ENCODE measurements at places on chromosomes 4 and X. TPM values are rescaled to one million over a fixed set of nuclear protein-coding genes. Genes with fewer than 3 reads are reported as not detected.

DNA sequence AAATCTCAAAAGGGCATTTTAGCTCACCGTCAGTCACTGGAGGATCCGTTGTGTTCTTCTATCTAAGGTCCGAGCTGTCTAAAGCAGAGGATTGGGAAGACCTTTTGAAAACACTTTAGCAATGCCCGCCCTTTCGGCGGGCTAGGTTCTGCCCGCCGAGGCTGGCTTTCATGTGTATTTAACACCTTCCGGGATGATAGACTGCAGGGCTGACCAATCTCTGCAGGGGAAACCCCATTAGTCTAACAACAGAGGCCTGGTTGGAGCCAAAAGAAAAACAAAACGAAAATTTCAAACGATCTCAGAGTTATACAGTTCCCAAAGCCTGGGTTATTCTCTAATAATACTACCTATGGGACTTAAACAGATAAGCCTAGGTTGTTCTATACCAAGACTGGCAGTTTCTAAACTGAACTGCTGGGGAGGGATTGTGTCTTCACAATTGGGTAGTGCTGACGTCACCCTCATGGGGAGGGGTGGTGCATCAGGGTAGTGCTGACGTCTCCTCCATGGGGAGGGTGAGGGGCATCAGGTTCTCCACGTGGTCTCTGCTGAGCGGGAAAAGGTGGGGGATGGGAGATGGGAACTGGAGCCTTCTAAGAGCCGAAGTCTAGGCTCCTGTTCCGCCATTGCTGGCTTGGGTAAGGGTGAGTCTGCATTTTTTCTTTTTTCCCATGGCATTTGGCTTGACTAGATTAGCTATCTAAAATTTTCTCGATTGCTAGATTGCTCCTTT, 14.8 kb upstream of the CUL4B start:
- DNase-seq: no peak

DNA sequence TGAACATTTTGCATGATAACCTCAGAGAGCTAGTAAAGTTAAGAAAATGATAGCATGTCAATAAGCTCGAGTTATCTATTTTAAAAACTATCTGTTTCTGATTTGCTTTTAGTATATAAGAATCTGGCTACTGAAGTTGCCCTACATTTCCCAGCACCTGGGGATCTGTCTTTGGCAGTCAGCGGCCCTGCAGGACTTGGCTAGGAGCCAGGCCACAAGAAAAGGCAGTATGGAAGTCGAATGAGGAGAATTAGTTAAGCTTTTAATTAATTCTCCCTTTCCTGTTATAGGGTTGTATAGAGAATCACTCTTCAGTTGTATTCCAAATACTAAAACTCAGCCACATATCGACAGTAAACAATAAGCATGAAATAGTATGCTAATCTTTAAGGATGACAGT, 22.7 kb downstream of the POU4F2 start:
- no peak for DNase-seq

- no peak for DNase-seq
Observed at GRCh38 chr4:143407474-143407873, 70.8 kb downstream of the GAB1 start.

- DNase-seq: no peak
Observed at GRCh38 chr4:160724063-160724462, 1439.7 kb downstream of the FSTL5 start.

- DNase-seq: no peak
Observed at GRCh38 chr4:100149190-100149589, 41.1 kb downstream of the DDIT4L start.

GRCh38 chrX:102067966-102068723, 57.3 kb upstream of the TCEAL2 start:
- DNase-seq: peak; percentile 9

DNA sequence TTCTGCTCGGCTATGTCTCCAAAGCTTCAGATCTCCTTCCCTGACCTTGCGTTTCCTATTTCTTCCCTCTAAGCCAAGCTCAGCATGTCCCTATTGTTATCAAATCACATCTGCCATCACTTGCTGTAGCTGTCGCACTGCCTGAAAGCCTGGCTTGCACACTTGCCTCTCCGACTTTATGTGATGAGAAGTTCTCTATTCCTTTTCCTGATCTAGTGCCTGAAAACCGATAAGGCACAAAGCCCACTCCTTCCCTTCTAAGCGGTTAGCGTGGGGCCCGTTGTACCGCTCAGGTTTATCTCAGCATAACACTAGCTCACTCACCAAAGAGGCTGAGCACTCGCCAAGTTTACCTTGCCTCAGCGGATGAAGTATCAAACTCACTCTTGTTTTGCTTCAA, 816 bp downstream of the NMU start:
- no peak for DNase-seq

Gene GABRG1
- polyA plus RNA-seq: 0.01 TPM

Gene SAT1
- polyA plus RNA-seq: 277 TPM

Gene CT45A10
- polyA plus RNA-seq: not detected

Gene MAGEA2
- not detected for polyA plus RNA-seq

Gene GABRB1
- 1.0 TPM for polyA plus RNA-seq

All from left renal pelvis (tissue), 4 donors.